ENCODE measurements at places on chromosomes 4 and X.

- DNase-seq = no peak
Measured at GRCh38 chr4:170497689-170498088, 407.9 kb upstream of the AADAT start.

GRCh38 chr4:83080561-83080960 is 34.0 kb downstream of the PLAC8 start:
- DNase-seq = no peak

- no peak for DNase-seq
Measured at GRCh38 chr4:1329408-1330371, 17.3 kb upstream of the UVSSA start.

DNA sequence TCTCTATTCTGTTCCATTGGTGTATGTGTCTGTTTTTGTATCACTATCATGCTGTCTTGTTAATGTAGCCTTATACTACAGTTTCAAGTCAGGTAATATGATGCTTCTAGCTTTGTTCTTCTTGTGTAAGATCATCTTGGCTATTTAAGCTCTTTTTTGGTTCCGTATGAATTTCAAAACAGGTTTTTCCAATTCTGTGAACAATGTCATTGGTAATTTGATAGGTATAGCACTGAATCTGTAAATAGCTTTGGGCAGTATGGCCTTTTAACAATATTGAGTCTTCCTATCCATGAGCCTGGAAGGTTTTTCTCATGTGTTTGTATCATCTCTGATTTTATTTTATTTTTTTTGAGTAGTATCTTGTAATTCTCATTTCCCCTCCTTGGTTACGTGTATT is 94.3 kb downstream of the ANAPC10 start:
- DNase-seq = no peak

DNA sequence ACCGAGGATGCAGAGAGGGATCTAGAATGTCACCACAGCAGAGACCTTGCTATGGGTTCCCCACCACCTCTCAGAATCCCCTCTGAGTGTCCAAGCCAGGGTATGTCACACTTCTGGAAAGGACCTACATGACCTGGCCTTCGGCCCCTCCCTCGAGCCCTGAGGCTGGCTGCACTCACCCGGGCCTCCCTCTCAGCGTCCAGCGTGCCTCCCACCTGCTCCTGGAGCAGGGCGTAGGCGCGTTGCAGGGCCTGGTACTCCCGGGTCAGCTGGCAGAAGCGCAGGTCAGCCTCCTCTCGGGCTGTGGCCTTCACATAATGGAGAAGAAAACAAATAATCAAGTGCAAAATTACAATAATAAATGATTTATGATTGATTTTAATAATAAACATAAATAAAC is 43.9 kb upstream of the C4orf50 start:
- no peak for DNase-seq

DNA sequence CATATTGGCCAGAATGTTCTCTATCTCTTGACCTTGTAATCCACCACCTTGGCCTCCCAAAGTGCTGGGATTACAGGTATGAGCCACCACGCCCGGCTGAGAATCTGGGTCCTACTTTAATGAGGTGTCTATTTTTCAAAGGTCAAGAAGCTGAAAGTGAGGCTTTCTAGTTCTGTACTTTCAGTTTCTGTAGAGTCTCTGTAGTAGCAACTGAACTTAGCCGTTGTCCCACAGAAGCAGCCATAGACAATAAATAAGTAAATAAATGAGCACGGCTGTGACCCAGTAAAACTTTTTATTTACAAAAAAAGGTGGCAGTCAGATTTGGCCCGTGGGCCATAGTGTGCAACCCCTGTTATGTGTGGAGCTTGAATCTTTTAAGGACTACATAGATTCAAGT is 92.0 kb downstream of the FNIP2 start:
- DNase-seq = no peak

DNA sequence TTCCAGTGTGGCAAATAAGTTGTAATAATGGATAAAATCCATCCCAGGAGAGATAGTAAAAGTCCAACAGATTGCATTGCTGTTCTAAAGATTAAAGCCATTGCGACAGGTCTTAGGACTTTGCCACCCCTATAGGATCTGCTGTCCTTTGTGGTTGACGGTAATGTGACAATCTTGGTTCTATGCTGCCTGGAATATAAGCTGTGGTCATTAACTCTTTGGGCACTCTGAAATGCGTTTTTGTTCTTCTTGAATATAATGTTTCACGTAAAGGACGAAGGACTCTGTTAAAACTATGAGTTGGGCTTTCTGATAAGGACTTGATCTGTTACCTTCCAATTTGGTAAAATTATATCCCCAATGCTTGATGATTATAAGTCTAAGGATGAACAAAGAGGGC is at the start of gene CLDN24:
TSS of gene CLDN24 (minus strand) at position 101 of the 400 bp plus-strand sequence. CDS start at position 101, 0 bp downstream.
- DNase-seq = no peak

DNA sequence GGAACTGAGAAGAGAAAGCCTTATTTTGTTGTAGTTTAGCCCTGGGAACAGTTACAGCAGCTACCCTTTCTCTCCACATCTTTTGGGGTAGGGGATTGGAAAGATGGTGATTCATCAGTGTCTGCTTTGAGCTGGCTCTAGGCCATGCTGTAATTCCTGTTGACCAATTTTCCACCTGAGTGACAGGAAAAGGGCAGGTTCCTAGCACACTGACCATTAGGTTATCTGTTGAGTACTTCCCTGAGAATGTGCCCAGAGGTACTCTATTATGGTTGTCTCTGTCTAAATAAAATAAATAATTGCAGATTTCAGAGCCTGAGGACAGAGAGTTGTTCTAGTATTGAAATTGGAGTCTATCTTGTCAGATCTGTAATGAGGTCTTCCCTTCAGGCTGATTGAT is 109.0 kb downstream of the ENOX2 start:
- DNase-seq = no peak

DNA sequence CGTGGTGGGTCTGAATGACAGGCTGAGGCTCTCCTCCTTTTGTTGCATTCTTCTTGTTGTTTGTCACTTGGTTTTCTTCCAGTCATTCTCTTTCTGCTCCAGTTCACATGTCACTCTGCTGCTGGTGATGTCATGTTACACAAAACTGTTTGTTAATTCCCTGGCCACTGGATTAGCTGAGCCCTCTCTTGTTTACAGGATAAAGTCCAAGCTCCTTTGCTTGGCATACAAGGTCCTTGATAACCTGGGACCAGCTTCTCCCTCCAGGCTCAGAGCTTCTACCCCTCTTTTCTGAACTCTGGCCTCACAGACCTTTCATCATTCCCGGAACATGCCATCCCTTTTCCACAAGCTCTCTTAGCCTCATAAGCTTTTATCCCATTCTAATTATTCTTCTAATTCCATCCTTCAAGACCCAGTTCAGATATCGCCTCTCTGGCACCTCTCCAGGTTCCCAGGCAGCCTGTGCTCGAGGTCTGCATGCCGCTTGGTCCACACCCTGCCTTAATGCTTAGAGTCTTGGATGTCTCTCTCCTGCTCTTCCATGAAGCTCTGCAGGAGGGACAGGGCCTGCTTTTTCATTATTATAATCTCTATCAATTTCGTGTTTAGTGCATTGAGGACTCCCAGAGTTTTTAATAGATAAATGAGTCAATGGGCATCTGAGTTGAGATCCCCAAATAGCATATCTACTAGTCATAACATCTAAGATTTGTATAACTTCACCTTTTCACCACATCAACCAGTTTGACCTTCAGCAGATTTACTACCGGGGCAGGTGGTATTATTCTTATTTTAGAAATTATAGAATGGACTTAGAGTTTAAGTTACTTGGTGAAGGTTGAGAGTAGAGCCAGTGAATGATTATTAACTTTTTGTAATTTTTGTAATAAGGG is 98.7 kb downstream of the TMEM131L start:
- no peak for DNase-seq

DNA sequence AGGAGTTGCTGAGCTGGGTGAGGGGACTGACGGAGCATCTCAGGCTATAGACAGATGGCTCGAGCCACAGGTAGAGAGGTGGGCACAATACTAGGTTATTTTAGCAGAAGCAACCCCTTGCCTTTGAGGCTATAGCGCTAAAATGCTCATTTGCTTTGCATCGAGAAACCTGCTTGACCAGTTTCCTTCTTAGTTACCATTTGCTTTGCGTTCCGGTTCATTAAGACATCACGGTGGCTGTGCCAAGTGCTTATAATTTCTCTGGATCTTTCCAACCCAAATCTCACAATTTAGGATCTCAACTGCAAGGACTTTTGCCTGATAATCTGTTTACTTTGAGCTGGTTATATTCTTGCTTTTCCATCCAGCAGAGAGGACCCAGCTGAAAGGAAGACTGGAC is 40.8 kb downstream of the DLG3 start:
- no peak for DNase-seq

GRCh38 chr4:129095811-129096454 is at the start of gene C4orf33:
Gene C4orf33 (plus strand): TSS chr4:129096152. CDS start chr4:129102611, 6,459 bp downstream.
- peak; percentile 83 for DNase-seq

DNA sequence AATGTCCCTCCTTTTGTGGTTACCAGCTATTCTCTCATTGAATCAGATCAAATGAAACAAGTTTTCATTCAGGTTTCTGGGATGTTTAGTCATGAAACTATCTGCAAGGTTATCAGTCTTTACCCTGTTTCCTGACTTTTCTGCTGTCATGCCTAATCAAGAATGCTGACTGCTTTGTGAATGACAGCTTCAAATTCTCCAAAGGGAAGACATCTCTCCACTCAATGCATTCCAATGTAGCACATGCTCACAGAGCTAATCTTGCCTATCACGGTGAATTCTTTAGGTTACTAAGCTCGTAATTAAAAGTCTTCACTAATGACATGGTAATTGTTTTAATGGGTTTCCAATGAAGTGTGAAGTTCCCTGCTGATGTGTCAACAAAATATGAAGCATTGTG is 1068.5 kb downstream of the PCDH7 start:
- no peak for DNase-seq

DNA sequence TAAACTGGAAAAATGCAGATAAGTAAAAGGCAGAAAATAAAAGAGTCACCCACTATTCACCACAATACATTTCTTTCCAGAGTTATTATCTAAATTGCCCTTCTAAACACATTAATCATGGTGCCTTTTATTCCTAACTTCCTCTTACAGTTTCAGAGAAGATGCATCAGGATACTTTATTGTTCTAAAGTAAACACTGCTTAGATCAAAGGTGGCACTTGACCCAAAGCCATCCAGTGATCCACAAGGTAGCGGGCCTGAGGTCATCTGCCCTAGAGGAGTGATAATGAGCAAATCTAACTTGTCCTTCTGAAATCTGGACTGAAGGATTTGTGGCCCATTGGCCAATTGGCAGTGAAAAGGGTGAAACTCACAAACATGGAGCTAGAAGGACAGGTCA is 12.0 kb upstream of the TMEM154 start:
- no peak for DNase-seq

- no peak for DNase-seq
Measured at GRCh38 chrX:153433781-153434285, 12.0 kb downstream of the TREX2 start.

DNA sequence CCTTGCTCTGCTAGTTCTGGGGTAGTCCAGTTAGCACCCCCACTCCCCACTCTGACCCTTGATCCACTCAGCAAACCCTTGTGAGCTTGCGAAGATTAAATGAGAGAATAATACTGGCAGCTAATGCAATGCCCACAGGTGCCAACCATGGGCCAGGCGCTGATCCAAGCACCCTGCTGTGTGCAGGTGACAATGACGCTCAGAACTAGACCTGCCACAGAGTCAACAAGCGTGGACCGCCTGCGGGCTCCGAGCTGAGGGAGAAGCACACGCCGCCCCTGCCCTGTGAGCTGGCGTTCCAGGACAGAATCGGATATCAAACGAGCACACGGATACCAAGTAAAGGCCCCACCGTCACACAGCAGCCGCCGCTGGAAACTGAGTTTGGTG is 129.2 kb downstream of the FAM53A start:
- no peak for DNase-seq

DNA sequence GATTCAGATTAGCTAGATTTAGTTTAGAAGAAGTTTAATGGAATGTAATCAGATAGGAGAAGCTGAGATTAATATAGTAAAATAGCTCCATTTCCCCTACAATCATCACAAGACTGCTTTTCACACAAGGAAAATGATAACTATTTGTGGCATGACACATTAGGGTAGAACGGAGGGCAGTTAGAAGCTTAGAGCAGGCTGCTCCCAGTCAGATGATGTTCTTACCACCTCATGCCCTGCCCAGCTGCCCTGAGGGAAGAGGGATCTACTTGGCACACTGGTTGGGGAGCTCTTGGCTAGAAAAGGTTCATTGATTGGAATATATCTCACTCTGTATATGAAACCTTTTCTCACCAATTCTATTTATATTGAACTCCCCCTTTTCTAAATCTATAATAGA is 180.7 kb upstream of the IL15 start:
- DNase-seq = no peak

DNA sequence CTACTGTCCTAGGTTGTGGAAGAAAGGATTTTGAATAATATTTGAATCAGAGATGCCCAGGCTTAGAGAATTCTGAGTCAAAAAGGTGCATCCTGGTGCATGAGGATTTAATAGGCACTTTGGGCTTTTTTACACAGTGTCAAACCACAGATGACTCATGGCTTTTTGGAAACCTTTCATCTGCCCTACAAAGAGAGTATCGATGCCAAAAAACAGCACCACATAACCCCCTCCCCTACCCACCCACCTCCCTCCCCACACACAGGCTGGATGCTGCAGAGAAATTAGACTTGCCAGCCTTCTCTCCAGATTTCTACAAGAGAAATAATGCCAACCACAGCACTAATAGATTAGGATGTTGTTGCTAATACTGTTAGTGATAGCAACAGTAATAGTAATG is 779.3 kb downstream of the NLGN4X start:
- DNase-seq = no peak

GRCh38 chr4:169070071-169070894 is 60.2 kb upstream of the CBR4 start:
- DNase-seq = no peak

DNA sequence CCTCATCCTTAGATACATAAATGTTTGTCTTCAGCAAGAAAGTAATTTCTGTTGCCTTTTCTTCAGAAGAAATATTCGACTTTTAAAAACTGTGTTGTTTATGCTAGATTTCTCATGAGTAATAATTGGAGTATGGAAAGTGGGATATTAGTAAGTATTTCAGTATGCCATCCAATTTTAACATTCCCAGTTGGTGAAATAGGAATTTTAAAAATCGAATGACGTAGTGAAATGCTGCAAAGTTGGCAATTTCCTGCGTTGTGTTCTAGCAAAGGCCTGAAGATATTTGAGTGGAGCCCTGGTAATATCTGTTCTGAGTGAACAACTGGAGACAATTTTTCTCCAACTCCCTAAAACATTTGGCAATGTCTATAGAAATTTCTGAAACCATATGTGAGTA is 190.1 kb downstream of the ZNF330 start:
- no peak for DNase-seq

GRCh38 chr4:151649479-151649878 is 111.3 kb downstream of the GATB start:
- no peak for DNase-seq

All from activated CD4-positive, alpha-beta T cell treated with anti-CD3 and anti-CD28 coated beads for 48 hours (primary cell).